ENCODE measurements at places on chromosomes 4 and X.

- DNase-seq, result no peak
Observed at GRCh38 chr4:182765987-182766856, 151.0 kb downstream of the DCTD start.

DNA sequence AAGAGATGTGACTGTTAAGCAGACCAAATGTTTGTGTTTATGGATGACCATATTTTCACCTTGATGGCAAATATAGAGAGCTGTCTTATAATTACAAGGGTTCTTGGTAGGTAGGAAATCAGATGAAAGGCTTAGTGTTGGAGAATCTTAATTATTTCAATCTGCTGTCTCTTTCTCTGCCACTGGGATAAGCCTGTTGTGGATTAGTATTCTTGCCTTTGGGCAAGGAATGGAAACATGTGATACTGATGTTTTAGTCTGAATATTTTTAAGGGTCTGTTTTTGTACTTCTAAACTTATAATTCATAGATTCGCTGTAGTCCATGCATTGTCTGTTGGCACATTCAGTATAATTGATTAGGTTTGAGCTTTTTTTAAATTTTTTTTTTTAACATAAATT is 23.7 kb upstream of the NUDT6 start:
- no peak for DNase-seq

- DNase-seq, result no peak
Observed at GRCh38 chrX:150217609-150218008, 145.5 kb upstream of the MAMLD1 start.

GRCh38 chr4:189341881-189342280 is 598.8 kb upstream of the FRG1 start:
- no peak for DNase-seq

DNA sequence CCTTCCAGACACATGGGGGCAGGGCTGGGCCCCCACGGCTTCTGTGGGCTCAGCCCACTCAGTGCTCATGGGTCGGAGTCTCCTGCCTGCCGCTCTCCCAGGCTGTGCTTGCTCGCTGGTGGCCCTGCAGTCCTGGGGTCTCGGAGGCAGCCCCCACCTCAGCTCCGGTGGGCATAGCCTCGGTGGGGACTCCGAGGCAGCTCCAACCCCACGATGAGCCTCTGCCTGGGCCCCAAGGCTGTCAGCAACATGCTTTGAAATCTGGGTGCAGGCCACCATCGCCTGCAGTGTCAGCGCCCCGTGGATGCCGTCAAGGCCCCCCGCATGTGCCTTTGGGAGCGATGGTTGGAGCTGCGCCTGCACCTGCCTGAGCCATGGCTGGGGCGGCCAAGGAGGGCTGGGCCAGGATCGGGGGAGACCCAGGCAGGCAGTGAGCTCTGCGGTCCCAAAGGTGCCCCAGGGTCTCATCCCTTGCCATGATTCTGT is 30.2 kb upstream of the SPON2 start:
- DNase-seq, result no peak

DNA sequence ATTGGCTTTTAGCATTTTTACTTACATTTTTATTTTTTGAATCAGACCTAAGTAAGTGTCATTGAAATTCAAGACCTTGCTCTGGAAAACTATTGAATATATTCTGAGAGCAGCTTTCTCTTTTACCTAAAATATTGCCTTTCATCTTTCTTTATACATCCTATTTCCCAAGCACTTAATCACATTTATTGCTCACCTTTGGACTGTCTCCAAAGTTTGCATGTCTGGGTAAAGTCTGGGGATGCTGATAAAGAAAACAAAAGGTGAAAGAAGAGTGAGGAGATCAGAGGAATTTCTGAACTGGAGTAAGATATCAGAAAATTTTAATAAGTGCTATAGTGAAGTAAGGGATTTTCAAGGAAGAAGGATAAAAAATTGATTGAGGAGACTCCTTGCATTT is 308.5 kb upstream of the AADAT start:
- DNase-seq, result no peak

DNA sequence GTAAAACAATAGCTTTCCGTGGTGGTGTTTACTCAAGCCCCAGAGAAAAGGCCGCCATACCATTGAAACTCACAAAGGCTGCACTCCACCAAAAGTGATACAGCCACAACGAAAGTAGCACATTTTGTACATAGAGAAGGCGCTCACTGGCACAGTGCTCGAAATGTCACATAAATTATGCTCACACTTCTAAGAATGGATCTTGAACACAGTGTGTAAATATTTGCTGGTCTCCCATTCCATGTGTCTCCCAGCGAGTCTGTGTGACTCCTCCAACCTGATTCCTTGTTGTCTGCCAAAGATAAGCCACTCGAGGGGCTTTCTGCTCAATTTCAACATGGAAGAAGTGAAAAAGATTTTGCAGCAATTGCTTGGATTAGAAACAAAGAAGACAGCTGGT is 234.0 kb upstream of the VCX3A start:
- no peak for DNase-seq

DNA sequence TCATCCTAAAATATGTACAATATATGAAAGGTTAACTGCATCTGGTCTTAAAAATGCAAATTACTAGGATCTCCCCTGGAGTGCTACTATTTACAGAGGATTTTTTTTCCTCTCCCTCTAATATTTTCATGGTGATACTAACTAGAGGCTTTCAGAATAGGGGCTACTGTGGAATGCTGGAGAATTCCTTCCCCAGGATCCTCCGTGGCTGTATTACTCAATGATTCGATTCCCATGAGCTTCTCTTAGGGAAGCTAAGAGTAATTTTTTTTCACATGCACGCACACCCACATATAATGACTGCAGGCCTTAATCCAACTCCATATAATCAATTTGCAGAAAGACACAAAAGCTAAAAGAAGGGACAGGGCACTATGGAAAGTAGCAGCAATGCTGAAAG is 184.7 kb downstream of the ARHGAP6 start:
- no peak for DNase-seq

GRCh38 chrX:129933700-129934099 is 27.7 kb downstream of the UTP14A start:
- DNase-seq, result no peak

GRCh38 chrX:58025979-58026378 is 115.7 kb upstream of the ZXDA start:
- DNase-seq, result no peak

- no peak for DNase-seq
Observed at GRCh38 chr4:176999935-177000543, 207.3 kb upstream of the VEGFC start.

GRCh38 chr4:37749398-37749988 is 63.3 kb upstream of the RELL1 start:
- no peak for DNase-seq

DNA sequence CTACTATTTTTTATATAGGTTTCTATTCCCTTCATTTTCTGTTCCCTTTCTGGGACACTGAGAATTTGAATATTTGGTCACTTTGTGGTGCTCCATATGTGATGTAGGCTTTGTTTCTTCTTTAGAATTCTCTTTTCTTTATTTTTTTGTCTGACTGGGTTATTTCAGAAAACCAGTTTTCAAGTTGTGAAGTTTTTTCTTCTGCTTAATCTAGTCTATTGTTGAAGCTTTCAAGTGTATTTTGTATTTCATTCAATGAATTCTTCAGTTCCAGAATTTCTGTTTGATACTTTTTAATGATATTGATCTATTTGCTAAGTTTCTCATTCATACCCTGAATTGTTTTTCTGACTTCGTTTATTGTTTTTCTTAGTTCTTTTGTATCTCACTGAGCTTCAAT is 96.2 kb upstream of the HAND2 start:
- DNase-seq, result no peak

DNA sequence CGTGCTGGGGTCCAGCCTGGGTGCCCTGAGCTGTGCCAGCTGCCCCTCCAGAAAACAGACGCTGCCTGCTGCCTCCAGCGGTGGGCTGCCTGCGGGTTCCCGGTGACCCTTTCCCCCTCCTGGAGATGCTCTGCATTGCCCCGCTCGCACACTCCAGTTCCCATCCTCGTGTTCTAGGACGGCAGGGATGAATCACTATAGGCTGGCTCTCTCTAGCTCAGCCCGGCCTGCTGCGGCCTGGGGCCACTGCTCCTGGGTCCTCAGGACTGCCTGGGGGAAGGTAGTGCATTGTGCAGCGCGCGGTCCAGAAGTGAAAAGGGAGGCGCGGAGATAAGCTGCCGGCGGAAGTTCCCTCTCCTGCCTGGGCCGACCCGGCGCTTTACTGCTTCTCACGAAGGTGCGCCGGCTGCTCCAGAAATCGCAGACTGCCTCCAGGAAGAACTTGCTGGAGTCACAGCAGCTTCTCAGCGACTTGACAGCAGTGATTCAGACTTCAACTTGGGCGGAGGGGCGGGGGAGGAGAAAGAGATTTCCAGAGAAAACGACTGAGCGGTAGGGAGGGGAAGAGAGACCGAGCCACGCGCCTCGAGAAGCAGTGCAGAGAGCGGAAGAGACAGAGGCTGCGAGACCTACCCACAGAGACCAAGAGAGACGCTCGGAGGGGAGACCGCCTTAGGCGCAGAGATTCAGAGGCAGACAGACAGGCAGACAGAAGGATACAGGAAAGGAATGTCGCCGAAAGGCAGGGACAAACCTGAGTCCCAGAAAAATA is 6.7 kb upstream of the MSX1 start:
- DNase-seq, result peak; percentile 72

DNA sequence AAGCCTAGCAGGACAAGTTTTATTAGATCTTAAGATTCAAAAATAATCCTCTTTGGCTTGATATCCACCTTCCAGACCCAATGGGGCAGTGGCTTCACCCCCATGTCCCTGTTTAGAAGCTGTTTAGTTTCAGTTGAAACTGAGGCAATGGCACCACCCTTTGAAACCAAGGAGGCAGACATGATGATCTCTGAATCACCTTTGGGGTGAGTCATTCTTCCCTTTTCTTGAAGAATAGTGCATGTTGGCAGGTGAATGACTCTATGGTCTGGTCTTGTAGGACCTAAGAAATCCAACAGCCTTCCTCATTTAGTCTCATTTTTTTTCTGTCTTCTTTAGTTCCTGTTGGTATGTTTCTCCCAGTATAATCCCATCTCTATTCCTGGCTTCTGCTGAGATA is 29.5 kb upstream of the BMP15 start:
- DNase-seq, result no peak

DNA sequence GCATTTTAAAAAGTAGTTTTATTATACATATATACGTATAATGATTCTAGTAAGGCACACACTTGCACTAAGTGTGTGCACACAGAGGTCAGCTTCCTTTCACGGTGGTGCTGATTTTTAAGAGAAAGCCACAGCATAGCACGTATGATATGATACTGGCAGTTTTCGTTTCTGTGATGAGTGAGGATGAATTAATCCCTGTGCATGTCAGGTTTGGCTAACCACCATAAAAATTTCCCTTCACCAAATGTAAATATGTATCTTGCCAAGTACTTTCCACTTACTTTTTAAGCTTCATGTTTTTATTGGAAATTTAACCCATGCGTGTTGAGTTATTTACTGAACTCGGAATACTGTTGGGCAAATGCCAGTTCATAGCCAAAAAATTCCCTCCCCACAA is 84.6 kb downstream of the SYNPO2 start:
- DNase-seq, result no peak

DNA sequence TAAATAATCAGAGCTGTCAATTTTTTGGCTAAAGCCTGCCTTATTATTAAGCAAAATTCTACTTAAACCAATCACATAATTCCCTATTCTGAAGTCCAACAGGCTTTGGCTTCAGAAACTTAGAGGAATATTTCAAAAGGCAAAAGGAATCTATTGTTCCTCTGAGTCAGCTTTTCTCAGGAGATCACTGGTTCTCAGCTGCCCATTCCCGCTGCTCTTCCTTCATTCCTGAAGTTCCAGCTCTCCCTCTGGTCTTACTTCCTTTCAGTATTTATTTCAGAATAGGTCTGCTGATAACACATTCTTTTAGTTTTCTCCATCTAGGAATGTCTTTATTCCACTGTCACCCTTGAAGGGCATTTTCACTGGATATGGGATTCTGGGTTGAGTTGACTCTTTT is 133.7 kb downstream of the SOWAHB start:
- DNase-seq, result no peak

GRCh38 chr4:85557016-85557901 is 82.3 kb downstream of the ARHGAP24 start:
- DNase-seq, result no peak

DNA sequence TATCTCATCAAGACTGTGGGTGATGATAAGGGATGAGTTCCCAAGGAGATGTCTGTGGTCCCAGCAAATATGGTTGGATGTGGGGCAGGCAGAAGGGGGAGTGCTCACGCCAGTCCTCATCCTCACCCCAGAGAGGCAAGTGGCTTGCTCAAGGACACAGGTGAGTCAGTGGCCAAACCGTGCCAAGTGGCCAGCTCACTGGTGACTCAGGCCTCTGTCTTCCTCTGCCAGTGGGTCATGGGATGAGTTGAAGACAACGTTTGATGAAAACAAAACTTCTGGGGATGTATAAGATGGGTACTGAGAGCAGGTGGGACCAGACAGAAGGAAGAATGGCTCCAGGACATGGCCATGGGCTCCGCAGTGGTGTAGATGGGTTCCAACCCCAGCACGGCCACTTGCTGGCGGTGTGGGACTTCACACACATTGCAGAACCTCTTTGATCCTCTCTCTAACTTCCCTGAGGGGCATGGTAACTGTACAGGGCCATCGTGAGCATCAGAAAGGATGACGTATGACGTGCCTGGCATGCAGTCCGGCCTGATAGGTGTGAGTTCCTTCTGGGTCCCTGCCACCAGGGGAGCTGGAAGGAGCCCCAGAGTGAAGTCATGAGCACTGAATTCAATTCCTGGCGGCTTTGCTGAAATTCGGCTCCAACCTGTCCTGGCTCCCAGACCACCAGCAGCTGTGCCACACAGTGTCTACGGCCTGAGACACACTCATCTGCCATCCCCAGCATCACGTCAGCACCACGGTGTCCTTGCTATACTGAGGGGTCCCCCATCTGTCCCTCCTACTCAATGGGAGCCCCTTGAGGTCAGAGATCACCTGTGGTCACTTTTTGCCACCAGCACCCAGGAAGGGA is 41.3 kb upstream of the GPR78 start:
- no peak for DNase-seq

- DNase-seq, result peak; percentile 89
Observed at GRCh38 chr4:110620691-110621327, 2.1 kb downstream of the PITX2 start.

DNA sequence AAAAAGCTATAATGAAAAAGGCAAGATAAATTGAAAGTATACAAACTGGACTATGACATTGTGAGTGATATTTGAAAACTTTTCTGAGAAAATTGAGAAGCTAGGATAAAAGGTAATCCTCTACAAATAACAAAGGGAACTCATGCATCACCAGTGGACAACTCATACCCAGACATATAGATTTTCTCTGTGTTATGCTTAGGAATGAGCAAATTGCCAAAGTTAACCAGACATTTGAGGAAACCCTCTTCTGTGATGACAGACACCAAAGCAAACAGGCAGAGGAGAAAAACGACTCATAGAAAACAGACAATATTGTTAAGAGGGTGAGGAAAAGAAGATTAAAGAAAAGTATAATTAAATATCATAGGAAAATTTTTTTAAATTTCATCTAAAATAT is 186.5 kb downstream of the MAB21L2 start:
- DNase-seq, result no peak

DNA sequence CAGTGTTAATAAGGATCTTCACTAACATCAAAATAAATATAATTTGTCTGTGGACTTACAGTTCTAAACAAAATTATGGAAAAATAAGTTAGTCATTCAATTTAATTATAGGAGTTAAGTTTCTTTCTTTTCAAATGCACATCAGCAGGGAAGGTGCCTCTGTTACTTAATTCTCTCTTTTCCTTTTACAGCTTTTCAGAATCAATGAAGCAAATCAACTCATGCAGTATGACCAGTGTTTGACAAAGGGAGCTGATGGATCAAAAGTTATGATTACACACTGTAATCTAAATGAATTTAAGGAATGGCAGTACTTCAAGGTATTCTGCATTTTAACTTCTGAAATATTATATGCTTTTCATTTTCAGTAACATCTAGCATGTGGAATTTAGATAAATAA is 15.9 kb downstream of the HMGB2 start:
- DNase-seq, result no peak
